SHP77 treated with DMSO at 0.1 percent for 48 hours (cell line): ENCODE measurements at places on chromosomes 5 and 9.

DNA sequence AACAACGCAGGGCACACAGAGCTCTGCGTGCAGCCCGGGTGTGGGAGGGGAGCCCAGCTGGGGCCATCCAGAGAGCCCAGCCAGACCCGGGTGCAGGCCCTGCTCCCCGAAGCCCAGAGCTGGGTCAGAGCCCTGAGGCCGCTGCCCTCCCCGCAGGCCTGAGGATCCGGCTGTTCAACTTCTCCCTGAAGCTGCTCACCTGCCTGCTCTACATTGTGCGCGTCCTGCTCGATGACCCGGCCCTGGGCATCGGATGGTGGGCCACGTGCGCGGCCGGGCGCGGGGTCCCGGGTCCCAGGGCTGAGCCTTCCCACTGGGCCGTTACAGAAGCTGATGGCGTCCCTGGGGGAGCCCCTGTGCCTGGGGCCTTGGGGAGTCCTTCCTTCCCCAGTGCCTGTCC, 48.8 kb downstream of the KCNT1 start:
- no peak for DNase-seq

- DNase-seq, result no peak
These were observed 30.0 kb downstream of the FABP6 start for GRCh38 chr5:160259341-160259740.

GRCh38 chr5:134175921-134176510, 734 bp downstream of the SKP1 start:
- DNase-seq, result no peak

DNA sequence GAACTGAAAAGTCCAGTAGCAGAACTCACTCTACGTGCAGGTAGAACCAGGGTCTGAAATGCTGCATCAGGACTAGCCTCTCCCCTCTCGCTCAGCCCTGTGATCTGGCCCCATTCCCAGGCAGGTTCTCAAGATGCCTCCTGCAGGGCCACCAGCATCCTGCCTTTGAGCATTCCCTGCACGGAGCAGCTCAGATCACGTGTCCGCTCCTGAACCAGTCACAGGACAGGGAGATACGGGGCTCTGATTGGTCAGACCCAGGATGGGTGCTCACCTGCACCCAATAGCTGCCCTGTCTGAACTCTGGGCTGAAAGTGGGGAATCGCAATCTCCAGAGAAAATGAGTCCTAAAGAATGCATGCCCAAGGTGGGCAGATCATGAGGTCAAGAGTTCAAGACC, 50.8 kb downstream of the NEURL1B start:
- DNase-seq, result no peak

DNA sequence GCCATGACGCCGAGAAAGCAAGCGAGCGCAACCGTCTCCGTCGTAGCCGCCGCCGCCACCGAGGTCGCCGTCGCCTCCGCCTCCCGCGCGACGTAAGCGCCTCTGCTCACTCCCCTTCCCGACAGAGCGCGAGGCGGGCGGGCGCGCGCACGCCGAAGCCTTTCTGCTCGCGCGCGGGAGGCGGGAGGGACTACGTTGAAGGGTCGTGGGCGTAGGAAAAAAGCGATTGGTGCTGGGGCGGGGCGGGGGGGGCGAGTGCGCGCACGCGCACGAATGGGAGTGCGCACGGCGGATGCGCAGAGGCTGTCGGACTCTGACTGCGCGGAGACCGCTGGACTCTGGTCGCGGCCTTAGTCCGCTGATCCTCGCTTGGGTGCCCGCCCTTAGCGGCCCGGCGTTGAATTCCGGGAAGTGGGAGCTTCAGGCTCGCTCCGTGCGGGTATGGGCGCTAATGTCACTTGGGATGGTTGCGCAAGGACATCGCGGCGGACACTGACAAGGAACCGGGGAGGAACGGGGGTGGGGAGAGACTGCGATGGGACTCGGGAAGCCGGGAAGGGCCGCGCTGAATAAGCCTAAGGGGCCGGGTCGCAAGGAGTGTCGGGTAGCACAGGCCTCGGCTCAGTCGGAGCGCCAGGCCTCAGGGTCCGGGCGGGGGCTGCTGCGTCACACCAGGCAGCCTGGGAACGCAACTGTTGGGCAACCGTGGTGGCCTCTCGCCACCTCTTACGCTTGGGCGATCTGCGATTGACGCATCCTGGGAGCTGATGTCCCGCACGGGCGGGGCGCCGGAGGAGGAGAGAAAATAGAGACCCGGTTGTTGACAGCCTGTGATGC, at the start of gene CHD1:
CHD1 (minus strand) TSS at position 135 of the 837 bp plus-strand sequence. CDS start 2,621 bp downstream, outside the sequence.
- peak; percentile 93 for DNase-seq

- no peak for DNase-seq
These were observed 25.0 kb downstream of the SGTB start for GRCh38 chr5:65696892-65697291.

DNA sequence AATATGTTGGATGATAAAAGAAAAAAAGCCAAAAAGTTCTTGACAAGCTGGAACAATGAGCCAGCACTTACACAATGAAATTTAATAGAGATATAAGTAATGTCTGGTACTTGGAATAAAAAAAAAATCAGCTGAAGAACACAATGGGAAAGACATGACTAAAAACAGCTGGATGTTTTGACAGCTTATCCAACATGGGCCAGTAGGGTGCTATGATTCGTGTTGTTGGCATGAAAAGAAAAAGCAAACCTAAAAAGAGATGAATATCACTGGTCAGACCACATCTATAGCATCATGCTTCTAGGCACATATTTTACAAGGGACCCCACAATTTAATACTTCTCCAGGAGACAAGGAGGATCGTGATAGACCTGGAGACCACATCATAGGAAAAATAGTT, 175.3 kb downstream of the ARL15 start:
- DNase-seq, result no peak

DNA sequence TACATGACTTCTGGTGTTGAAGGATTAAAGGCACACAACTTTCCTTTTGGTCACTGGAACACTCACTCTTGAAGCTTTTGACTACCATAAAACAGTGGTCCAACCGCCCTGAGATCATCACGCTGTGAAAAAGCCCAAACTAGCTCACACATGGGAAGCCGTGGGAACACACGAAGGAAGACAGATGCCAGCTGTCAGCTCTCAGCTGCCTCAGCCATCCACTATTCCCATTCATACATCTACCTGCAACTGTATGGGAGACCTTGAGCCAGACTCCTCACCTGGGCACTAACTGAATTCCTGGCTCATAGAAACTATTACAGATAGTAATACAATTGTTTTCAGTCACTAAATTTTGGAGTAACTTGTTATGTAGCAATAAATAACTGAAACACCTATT, 246.1 kb downstream of the MSX2 start:
- no peak for DNase-seq

DNA sequence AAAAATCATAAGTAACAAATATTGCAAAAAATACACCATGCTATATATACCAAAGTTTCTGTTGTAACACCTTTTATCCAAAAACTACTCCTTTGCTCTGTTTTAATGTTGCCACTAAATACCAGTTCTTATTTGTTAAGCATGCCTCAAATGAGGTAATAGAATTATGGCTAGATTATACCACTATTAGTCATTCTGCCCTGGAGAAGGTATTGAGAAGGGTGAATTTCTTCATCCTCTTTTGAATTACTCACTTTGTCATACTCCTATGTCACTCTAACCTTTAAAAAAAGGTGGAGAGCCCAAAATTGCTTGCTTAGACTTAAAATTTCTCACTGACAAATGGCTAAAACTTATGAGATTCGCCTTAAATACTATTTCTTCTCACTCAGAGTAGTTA, 750.9 kb downstream of the MAT2B start:
- no peak for DNase-seq

DNA sequence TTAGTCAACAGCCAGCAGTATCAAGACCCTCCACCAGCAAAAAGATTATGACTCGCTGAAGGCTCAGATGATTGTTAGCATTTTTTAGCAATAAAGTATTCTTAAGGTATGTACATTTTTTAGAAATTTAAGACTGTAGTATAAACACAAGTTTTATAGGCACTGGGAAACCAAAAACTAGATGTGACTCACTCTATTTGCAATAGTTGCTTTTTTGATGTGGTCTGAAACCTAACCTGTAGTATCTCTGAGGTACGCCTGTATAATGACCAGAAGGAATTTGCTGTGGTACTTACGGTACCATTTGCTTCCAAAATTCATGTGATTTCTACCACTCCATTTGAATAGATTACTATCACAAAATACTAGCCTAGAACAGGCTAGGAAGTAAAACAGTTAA, 60.8 kb downstream of the WDR41 start:
- no peak for DNase-seq

DNA sequence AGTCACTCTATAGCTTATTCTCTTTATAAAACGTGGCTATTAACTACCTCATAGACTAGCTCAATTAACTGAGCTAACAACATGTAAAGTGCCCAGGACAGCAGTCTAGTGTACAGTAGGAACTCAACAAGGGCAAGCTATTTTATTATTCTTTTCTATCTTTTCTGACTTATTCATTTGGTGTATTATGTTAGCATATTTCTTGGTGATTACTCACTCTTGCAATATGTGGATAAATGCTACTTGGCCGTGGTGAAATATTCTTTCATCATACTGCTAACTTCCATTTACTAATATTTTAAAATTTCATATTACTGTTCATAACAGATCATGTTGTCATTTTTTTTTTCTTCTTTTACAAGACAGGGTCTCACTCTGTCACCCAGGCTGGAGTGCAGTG, 4.9 kb downstream of the SLC25A51 start:
- DNase-seq, result no peak

DNA sequence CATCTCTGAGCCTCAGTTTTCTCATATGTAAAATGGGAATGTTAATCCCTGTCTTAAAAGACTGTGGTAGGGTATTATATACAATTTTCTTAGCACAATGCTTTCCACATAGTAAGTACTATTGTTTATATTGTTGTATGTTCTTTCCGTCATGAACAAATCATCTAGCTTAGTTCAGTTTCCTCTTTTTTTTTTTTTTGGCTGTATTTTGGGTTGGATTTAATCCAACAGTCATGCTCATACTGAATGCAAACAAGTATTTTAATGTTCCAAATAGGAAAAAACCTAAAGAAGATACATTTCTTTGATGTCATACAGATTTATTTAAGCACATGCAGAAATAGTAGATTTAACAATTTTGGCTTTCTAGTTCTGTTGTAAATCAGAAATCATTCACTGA, 95.1 kb downstream of the RNF180 start:
- DNase-seq, result no peak

GRCh38 chr5:173829826-173830225, 58.3 kb upstream of the CPEB4 start:
- DNase-seq, result no peak

- DNase-seq, result no peak
These were observed 63.3 kb upstream of the ZFAND5 start for GRCh38 chr9:72428329-72428728.

DNA sequence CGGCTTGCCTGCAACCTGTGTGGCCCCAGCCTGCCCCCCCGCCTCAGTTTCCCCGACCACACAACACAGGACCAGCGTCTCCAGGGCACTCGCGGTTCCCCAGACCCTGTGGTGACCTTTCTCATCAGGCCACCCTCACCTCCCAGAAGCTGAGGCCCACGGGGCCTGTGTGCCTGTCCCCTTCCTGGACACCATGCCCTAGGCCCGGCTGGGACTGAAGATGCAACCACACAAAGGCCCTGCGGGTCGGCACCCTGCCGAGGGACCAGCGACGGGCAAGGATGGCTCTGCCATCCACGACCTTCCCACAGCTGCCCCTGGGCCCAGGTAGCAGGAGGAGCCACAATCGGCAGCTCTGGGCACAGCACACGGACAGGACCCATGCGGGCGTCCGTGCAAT, 34.8 kb downstream of the SLC12A7 start:
- DNase-seq, result no peak

DNA sequence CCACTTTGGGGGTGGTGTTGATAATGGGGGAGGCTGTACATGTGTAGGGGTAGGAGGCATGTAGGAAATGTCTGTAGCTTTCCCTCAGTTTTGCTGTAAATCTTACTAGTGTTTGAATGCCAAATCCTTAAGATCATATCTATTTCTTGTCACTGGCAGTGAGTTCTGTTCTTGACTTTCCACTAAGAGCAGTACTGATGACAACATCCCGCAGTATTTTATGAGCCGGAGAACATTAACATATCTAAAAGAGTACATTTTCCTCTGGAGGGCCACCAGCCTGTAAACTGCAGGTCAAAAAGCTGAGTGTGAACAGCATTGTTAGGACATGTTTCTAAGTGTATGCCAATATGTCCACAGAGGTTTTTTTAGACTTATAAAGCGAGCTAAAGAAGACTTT, 2.5 kb upstream of the HSPB3 start:
- DNase-seq, result no peak

DNA sequence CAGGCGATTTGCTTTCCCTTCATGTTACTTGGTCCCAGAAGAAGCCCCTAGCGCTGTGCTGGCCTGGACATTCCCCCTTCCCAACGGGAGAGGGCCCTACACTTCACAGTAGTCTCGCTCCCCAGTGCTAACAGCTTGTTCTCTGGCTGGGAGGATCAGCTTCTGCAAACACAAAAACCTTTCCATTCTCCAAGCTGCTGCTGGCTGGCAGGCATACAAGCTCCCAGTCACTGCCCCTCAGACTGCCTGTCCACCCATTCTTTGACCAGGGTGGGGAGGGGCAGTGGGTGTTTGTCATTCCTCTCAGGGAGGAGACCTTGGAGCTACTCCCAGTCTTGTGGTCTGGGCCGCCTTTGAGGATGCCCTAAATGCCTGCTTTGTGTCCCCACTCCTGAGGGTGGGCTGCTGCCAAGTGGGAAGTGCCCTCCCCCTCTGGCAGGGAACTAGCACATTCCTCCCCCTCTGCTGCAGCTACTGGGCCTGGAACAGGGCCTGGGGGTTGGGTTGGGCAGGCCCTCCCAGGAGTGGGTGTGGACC, 20.8 kb downstream of the ENHO start:
- no peak for DNase-seq

DNA sequence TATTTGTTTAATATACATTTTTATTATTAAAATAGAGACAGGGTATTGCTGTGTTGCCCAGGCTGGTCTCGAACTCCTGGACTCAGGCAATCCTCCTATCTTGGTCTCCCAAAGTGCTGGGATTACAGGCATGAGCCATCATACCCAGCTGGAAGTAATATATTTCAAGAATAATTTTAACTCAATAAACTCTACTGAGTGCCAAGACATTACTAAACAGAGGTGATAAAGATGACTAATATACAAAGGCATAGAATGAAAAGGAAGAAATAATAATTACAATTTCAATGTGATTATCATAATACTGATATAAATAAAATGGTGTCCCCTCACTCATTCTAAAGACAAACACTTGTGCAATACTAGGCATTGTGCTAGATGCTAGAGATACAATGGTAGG, 13.9 kb downstream of the GOLPH3 start:
- DNase-seq, result no peak
